ENCODE measurements at places on chromosomes 12 and 14.

GRCh38 chr12:130922511-130922953 lies 31.2 kb upstream of the ADGRD1 start:
- no peak for DNase-seq

GRCh38 chr12:43143278-43143677 lies 408.7 kb downstream of the ADAMTS20 start:
- no peak for DNase-seq

DNA sequence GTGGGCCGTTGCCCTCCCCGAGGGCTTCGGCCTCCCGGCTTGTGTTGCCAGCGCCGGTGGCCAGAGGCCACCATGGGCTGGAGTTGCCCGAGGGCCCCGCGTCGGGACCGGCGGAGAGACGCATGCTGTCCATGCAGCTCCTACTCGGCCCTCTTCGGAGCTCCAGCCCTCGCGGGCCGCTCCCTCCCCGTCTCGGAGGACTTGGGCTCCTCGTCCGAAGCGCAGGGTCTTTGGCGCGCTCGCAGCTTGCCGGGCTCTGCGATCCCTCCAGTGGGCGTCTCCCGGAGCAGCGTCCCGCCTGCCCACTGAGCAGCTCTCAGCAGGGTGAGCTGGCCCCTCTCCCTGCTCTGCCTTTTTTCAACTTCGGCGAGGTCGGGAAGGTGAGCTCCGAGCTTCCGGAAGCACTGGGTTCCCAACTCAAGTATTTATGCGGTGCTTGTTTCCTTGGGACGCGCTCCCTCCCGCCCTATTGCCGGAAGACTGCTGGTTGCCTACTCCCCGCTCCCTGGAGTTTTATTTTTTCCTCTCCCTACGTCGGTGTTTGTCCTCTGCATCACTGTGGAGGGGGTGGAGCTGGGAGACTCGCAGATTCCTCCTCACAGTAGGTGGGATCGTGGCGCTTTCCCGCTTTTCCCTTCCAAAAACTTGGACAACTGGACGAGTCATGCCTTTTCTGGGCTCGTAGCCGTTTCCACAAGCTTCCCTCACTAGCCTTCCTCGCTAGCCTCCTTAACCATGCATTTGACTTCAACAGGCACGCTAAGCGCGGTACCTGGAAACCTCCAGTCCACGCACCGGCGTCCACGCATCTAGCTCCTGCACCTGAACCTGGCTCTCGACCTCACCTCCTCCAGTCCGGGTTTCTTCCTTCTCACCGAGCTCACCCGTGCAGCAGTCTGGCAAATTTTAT lies at the start of gene AVPR1A:
AVPR1A (minus strand) TSS at position 489 of the 910 bp plus-strand sequence; CDS start at position 124, 365 bp downstream.
- no peak for DNase-seq

DNA sequence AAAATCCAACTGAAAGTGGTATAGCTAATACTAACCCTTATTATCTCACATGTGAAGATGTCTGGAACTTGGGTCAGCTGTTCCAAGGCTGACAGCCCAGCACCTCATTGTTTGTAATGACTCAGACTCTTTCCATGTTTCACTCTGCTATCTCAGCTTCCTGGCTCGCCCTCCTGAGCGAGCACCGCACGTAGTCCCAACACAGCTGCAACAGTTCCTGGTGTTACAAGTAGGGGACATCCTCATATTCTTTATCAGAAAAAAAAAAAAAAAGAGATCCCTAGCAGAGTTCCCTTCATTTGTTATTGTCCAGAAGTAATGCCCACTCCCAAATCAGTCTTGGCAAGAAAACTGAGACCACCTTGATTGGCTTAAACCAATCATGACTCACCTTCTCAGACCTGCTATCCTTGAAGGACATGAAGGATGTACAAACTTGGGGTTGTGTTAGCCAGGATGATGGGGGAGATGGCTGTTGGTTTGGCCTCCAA lies 92.5 kb downstream of the ADCK1 start:
- peak; percentile 9 for DNase-seq

- no peak for DNase-seq
These were observed 103.6 kb upstream of the ATF7IP start for GRCh38 chr12:14261861-14262260.

GRCh38 chr12:113795445-113795844 lies 170.7 kb downstream of the RBM19 start:
- DNase-seq: no peak

DNA sequence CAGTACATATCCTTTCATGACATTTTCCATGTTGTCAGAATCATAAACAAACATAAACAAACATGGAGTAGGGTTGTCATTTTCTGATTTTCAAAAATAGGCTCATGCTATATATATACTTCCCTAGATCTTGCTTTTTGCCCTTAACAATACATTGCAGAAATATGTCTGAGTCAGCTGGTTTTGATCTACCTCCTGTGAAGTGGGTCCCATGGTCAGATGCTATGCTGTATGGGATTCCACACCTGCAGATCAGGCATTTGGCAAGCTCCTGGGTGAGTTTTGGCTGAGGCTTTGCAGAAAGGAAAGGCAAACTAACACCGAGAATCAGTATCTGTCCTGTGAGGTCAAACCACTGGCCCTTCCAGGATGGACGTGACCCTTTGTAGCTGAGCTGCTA lies 183.0 kb upstream of the ARID2 start:
- no peak for DNase-seq

- DNase-seq: peak; percentile 92
These were observed 13.0 kb upstream of the OR6J1 start for GRCh38 chr14:22656945-22657731.

Data from renal cortical epithelial cell (primary cell).